Fibroblast of the aortic adventitia (primary cell): ENCODE measurements at places on chromosomes 1 and 21. TPM values are rescaled to one million over a fixed set of nuclear protein-coding genes. Genes with fewer than 3 reads are reported as not detected.

Gene BARHL2
- not detected in 2 replicates for total RNA-seq

Gene INAVA
- not detected in 2 replicates for total RNA-seq

Gene AHCTF1
- 26.5 and 38.7 TPM in 2 replicates for total RNA-seq

Gene MTARC1
- total RNA-seq, result 0.72 and 4.3 TPM in 2 replicates

Gene SPATA45
- total RNA-seq, result not detected in 2 replicates

Gene CDK11A
- 9.8 and 26.5 TPM in 2 replicates for total RNA-seq

Gene CYP4A22
- total RNA-seq, result not detected in 2 replicates

Gene ALDH4A1
- 7.8 and 9.5 TPM in 2 replicates for total RNA-seq

Gene AZIN2
- total RNA-seq, result 3.9 and 8.1 TPM in 2 replicates

Gene AMY2A
- total RNA-seq, result not detected in 2 replicates

Gene TENT5C
- 0.45 and 5.5 TPM in 2 replicates for total RNA-seq

Gene LHX8
- 0.09 TPM in 1 of 2 replicates, not detected in the other for total RNA-seq

Gene KTI12
- total RNA-seq, result 8.5 and 12.7 TPM in 2 replicates

Gene RAP1GAP
- total RNA-seq, result 0.08 and 0.09 TPM in 2 replicates

Gene AXDND1
- total RNA-seq, result 0.25 and 0.36 TPM in 2 replicates

Gene CRNN
- total RNA-seq, result not detected in 2 replicates

Gene PADI1
- total RNA-seq, result 0.09 TPM in 1 of 2 replicates, not detected in the other

Gene PLA2G2D
- not detected in 2 replicates for total RNA-seq

Gene RHEX
- total RNA-seq, result not detected in 2 replicates

Gene OXCT2
- 0.98 and 0.99 TPM in 2 replicates for total RNA-seq

Gene GSTM2
- total RNA-seq, result 14.1 and 27.7 TPM in 2 replicates

Gene ZNF670
- 2.0 and 3.6 TPM in 2 replicates for total RNA-seq

Gene RBM8A
- 111 and 583 TPM in 2 replicates for total RNA-seq

Gene MYBPH
- total RNA-seq, result 0.08 TPM in 1 of 2 replicates, not detected in the other

Gene SMCP
- total RNA-seq, result not detected in 2 replicates

Gene NOS1AP
- total RNA-seq, result 0.18 TPM in 1 of 2 replicates, not detected in the other

Gene OPTC
- total RNA-seq, result not detected in 2 replicates

Gene CSMD2
- total RNA-seq, result 0.82 and 6.6 TPM in 2 replicates

Gene ETS2
- total RNA-seq, result 7.5 and 62.6 TPM in 2 replicates

Gene TTC39A
- 0.25 and 2.0 TPM in 2 replicates for total RNA-seq
